KG1 (cell line): ENCODE measurements at places on chromosomes 3 and 15.

DNA sequence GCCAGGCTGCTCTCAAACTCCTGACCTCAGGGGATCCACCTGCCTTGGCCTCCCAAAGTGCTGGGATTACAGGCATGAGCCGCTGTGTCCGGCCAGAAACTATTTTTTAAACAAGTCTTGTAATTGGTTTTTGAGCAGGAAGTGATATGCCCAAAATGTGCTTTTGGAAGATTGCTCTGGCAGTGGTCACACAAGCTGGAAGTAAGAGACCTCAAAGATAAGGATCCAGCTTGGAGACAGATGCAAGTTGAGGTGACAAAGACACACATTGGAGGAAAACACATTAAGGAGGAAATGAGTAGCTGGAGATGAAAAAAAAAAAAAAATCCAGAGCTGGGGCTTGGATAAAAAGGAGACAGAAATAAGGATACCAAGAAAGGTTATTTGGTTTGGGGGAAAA, 6.3 kb downstream of the TM4SF18 start:
- no peak for DNase-seq

GRCh38 chr15:71348597-71348996, 233.3 kb downstream of the THSD4 start:
- DNase-seq = no peak

DNA sequence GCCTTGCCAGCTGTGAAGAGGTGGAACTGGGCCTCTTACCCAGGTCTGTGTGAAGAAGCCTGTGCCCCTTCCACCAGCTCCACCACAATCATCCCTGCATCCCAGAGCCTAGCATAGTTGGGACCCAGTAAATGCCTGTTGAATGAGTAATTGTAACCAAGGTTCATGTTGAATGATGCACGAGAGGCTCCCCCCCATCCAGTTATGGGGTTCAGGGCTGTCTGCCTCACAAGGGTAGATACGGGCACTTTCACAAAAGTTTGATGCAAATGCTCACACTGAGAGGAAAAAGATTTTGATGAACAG, 29.5 kb upstream of the TSEN2 start:
- no peak for DNase-seq

DNA sequence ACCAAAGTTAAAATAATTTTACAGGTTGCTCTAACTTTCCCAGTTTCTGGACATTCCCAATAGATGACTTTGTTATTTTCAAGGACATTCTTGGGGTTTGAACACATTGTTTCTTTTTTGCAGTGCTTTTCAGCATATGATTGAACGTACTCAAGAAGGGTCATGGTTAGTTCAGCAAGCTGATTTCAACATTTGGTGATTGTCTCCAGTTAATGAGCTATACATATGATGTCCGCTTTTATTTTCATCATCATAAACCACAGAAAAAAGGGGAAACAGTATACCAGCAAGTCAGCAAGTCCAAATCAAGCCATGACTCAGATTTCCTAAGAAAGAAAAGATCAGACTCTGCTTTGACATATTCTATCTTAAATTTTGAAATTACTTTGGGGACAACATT, 69.4 kb downstream of the B3GALNT1 start:
- DNase-seq = peak; percentile 56

GRCh38 chr3:106624154-106624553, 753.1 kb upstream of the CCDC54 start:
- DNase-seq = no peak

- DNase-seq = peak; percentile 31
These were observed 39.3 kb downstream of the KLHL6 start for GRCh38 chr3:183515968-183516851.

- no peak for DNase-seq
These were observed 1.8 kb upstream of the AP2M1 start for GRCh38 chr3:184172681-184173373.

GRCh38 chr3:141370065-141370533, 1.8 kb downstream of the ZBTB38 start:
- peak; percentile 11 for DNase-seq

DNA sequence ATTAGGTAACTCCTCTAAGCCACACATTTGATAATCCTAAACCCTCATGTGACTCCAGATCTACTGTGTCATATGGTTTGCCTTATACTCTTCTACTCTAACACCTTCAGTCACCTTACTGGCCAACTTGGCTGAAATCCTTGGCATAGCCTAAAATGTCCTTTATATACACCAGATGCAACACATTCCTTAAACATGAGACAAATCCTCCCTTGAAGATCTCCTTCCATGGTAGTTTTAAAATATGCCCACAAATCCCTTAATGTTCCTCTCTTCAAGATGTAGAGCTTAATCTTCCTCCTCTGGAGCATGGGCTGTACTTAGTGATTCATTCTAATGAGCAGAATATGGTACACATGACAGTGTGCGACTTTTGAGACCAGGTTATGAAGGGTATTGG, 238.9 kb downstream of the SUCLG2 start:
- no peak for DNase-seq

DNA sequence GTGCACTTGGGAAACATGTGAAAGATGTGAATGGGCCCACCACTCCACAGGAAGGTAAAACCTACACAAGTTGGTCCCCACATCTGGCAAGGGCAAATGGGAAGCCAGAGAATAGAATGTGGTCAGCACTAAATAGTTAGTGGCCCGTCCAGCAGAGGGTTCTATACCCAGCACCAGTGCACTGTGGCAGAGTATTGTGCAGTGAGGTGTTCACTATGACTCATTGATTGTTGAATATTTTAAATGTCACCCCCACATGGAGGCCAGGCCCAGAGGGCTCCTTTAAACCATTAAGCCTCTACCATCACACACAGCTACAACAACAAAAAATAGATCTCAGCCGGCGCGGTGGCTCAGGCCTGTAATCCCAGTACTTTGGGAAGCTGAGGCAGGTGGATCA, 11.7 kb downstream of the FRMD5 start:
- no peak for DNase-seq

GRCh38 chr3:45806072-45806471, 9.7 kb upstream of the SLC6A20 start:
- no peak for DNase-seq

DNA sequence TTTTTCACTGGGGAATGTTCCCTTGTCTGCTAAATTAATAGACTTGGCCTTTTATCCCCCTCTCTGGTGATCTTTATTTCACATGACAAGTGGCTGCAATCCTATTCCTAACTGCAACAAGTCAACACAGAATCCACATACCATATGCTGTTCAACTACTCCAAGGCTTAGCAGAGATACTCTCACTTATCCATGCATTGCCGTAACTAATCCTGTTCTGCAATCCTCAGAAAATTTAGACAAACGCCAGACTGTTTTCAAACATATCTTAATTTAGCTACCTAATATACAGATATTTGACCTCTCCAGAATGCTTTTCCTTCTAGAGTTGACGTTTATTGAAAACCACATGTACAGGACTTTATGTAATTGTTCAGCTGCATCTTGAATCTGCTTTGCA, 37.9 kb downstream of the EID1 start:
- no peak for DNase-seq

GRCh38 chr3:54366007-54366750, 243.8 kb downstream of the CACNA2D3 start:
- DNase-seq = no peak

DNA sequence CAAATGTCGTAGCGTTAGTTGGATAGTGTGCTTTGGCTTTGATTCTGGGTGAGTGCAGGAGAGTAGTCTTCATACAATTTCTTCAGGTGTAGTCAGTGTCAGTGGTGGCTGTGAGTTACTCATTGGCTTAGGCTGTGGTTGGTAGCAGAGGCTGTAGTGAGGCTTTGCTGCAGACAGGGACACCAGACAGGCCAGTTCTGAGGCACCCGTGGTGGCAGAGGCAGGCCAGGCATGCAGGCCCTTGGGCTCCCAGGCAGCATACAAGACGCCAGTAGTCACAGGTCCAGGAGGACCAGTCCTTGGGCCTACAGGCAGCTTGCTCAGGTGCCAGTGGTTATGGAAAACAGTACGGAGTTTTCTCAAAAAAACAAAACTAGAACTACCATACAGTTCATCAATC, 61.3 kb downstream of the DMXL2 start:
- no peak for DNase-seq

- DNase-seq = no peak
These were observed 70.4 kb downstream of the KLF13 start for GRCh38 chr15:31396881-31397560.

DNA sequence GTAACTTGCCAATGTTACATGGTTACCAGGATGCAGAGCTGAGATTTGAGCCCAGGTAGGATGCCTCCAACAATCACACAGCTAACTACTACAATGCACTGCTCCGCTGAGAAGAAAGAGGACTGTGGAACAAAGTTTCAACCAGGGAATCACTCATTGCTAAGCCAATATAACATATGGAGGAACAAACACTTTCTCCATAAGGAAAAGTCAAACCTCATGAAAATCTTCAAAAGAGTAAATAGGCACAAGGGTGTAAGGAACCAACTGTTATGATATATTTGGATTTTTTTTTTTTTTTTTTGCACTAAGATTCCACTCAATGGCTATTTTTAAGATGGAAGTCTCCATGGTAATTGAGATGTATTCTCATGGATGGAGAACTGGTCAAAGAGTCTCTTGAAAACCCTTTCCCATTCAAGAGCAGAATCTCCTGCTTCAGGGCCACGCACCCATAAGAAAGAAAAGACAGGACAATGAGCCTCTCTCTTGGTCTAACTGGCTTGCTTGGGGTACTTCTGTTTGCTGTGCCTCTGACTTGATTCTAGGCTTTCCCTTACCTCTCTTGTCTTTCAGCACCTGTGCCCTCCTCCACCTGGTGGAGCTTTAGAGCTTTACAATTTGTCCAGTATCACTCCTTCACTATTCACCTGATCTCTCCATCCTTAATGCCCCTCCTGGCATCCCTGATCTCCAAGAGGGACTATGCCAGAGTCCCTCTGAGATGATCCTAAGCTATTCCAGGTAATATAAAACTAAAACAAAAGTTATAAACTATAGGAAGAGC, 252.8 kb downstream of the NTRK3 start:
- no peak for DNase-seq

DNA sequence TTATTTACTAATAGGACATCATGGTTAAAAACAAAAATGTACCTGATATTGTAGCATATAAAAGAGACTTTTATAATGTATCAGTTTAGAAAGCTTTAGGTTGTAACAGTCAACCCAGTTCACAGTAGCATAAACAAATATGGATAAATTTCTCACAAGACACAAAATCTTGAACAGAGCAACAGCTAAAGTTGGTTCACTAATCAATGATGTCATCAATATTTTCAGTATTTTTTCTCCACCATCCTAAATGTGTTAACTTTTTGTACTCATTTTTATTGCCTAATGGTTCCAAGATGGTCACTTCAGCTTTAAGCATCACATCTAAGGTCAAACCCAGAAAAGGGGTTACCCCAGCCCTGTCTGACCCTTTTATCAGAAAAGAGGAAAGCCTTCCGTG, 21.2 kb upstream of the NRG4 start:
- DNase-seq = no peak

DNA sequence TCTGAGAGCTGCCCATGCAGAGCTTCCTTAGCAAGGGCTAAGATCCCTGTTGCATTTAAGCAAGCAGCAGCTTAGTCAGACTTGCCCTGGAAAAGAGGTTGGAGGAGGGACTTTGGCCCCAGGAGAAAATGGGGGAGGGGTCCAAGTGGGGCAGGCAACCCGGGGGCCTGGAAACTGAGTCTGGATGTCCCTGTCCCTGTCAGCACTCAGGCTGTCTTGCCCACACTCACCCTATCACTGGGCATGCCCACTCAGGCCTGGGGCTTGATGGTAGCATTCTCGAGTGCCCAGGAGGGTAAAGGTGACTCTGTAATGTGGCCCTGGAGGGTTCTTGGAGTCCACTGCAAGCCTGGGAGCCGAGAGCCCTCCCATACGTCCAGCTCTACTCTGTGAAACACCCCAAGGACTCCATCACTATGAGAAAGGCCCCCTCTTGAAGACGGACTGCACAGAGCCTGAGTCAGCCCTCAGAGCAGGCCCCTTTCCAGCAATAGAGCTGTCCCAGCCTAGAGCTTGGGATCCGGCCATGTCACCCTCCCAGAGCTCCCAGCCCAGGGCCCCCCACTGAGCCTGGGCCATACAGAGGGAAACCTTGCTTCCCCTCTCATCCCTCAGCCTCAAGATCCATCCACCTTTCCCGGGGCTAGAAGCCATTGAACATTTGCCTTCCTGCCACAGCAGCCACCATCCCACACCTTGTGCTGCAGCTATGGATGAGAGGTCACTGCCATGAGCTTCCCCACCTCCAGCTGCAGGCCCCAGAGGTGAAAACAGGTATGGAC, 13.4 kb downstream of the MYL3 start:
- no peak for DNase-seq

DNA sequence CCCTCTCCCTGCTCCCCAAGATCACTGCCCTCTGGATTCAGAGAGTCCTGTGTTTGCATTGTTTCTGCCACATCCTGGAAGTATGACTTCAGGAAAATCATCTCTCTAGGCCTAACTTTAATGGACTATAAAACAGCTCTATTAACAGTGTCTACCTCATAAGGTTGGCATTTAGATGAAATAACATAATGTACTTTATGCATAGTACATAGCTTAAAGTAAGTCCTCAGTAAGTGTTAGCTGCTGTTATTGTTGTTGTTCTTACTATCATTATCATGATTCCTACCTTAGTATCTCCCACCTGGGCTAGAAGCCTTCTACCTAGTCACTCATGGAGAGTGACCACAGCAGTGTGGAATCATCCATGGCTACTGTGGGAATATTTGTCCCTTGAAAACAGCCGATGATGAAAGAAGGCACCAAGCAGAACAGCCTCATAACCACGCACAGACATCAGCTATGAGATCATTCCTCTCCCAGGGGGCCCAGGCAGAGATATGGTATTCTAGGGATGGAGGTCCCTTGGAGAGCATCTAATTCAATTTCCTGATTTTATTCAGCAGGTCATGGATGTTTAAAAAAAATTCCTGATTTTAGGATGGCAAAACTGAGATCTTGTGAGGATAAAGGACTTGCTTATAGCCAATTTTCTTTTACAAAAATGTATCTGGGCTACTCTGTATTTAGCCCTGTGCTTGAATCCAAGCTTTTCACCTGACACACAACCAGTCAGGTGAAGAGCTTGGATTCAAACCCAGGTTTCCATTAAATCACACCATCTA, 1.9 kb downstream of the FSD2 start:
- no peak for DNase-seq

- DNase-seq = no peak
These were observed 504.3 kb upstream of the GBE1 start for GRCh38 chr3:82265747-82266146.

DNA sequence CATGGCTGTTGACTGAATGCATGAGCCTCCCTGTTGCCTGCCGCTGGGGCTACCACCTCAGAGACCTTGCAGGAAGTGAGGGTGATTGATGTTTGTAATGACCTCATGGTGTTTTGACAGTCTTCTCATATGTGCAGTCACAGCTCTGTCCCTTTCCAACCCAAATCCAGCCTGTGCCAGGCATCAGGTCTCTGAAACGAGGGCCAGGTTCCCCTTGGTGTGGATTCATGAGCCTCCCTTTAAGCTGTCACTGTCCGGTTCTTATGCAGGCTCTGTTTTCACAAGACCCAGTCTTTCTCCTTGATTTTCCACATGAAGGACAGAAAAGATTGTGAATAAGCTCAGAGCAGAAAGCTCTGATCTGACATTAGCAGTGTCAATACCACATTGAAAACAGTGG, 43.1 kb downstream of the CEMIP start:
- DNase-seq = no peak
